Foreskin melanocyte (primary cell): ENCODE measurements at places on chromosomes 6 and 20.
A peak's percentile ranks its signal among the peaks of the same experiment; 100 is the strongest.

DNA sequence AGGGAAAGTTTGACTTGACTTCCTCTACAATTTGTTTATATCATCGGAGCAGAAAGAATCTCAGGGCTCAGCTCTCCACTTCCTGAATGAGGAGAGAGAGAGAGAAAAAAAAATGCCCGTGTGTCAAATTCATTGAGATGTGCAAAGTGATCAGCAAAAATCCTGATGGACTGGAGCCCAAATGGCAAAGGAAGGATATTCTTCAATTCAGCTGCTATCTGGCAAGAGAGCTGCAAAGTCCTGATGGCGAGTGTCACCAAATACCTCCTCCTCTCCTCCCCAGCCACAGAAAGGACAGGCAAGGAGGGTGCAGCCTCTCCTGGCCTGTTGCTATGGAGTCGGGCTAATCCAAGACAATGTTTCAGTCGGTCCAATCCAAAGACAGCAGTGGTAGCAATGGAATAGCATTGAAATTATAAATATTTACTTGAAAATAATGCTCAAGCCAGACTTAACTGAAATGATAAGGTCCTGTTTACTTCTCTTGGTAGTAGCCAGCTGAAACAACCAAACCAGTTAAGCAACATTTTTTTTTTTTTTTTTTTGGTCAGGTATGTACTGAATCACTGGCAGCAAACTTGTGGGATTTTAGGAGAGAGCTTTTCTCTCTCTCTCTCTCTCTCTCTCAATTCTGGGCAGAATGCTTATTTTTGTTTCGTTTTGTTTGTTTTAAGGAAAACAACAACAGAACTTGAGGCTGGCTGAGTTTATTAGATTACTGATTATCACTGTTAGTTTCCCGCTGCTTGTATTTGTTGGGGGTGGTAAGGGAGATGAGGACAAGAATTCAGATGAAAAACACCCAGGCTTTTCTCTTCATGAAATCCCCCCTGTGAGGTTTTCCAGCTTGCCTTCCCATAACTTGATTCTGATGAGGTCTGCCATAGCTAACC lies 204.2 kb downstream of the BCAS1 start:
- DNase-seq: no peak

GRCh38 chr6:305371-306206 lies 13.3 kb downstream of the DUSP22 start:
- no peak for DNase-seq

- no peak for DNase-seq
These were observed 481 bp downstream of the SERPINB6 start for GRCh38 chr6:2970753-2971419.

DNA sequence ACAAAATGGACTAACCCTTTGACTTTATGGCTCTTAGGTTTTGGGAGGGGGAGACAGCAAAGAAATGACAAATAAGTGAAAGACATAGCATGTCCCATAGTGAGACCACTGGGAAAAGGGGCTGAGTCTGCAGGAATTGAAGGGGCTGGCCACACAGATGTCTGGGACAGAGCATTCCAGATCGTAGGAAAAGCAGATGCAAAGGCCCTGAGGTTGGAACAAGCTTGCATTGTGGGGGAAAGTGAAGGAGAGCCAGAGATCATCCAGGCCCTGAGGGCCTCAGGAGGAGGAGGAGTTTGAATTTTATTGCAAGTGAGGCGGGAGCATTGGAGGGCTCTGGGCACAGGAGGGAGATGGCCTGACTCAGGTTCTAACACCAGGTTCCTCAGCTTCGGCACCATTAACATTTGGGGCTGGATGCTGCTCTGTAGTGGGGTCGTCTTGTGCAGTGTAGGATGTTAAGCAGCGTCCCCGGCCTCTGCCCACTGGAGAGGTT lies 97.5 kb downstream of the CEBPB start:
- no peak for DNase-seq

DNA sequence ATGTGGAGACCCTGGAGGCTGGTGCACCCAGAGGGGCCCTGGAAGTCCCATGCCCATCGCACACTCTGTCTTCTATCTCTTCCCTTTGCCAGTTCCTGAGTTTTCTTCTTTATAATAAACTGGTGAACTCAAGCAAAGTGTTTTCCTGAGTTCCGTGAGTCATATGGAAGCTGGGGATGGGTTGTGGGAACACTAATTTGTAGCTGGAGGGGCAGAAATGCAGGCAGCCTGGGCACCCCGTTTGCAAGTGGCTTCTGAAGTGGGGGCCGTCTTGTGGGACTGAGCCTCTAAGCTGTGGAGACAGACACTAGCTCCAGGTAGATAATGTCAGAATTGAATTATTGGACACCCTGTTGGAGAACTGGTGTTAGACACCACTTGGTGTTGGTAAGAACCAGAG lies 3.2 kb upstream of the PPP1R3G start:
- no peak for DNase-seq

DNA sequence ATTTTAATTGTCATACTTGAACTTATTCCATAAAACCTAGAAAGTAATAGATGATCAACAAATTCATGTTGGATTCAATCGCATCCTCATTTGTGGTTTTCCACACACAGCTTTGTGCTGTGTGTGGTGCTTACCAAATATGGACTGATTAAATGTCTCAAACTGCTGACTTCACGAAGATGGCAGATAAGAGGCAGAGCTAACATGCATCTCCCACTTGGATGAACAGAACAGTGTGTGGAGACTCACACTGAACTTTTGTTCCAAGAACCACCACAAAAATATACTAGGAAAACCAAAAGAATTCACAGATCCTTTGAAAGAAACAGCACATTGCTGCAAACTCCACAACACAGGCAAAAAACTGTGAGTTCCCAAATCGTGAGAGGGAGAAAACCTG lies 603.7 kb downstream of the TENT5A start:
- DNase-seq: peak; percentile 39

DNA sequence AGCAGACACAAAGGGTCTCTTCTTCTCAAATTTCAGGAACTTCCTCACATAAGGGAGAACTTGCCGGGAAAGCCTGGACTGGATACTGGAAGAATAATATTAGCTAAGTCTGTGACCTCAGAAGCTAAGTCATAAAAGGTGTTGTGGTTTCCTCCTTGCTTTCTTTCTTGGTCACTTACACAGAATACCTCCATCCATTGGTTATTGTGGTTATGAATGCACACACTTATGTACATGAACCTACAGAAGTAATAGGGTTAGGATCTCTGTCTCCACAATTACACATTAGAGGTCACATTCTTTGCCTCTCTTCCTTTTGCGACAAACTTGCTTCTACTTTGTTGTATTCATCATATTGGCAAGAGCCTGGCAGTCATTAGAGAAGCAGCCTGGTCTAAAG lies 40.4 kb downstream of the ZNF391 start:
- no peak for DNase-seq

GRCh38 chr20:42159808-42160207 lies 541.6 kb upstream of the CHD6 start:
- DNase-seq: no peak

- DNase-seq: peak; percentile 42
These were observed 65.9 kb upstream of the DDR1 start for GRCh38 chr6:30818391-30818841.

- DNase-seq: no peak
These were observed 180.5 kb downstream of the JARID2 start for GRCh38 chr6:15426395-15426794.

GRCh38 chr6:37623666-37624065 lies 74.0 kb downstream of the MDGA1 start:
- no peak for DNase-seq

DNA sequence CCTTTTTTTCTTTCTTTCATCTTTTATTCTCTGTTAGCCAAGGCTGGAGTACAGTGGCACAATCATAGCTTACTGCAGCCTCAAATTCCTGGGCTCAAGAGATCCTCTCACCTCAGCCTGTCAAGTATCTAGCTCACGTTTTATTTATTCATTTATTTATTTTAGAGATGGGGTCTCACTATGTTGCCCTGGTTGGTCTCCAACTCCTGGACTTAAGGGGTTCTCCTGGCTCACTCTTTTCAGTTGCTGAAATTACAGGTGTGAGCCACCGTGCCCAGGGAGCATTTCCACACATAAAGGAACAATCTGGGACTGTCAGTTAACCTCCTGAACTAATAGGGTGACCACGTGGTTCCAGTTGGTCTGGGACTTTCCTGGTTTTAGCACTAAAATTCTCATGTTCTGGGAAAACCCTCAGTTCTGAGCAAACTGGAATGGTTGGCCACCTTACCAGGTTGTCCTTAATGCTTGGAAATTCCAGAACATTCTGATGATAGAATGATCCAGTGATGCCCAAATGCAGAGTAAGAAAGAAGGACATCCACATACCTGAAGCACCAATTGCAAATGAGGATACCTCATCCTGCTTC lies 105.5 kb upstream of the ZNF217 start:
- no peak for DNase-seq

DNA sequence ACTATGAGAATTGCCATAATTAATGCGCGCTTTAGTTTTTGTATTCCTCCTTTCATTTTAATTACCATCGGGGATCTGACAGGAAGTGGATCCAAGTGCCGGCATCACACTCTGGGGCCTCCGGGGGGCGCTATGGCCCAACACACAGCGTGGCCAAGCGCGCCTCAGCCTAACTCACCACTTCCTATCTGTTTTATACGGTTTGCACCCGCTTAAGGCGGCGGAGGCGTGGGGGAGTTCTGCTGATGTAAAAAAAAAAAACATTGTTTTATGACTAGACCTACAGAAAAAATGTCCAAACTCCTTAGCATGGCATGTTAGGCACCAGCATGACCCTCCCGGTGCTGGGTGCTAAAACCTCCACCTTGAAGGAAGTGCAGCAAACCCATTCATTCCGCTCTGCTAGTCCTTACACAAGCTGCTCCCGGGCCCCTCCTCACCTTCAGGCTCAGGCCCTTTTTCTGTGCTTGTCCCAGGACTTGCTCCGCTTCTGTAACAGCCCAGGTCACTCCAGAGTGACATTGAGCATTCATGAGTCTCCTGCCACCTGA lies 4.5 kb upstream of the EBF4 start:
- peak; percentile 44 for DNase-seq

- DNase-seq: peak; percentile 34
These were observed 631 bp upstream of the PABPC1L start for GRCh38 chr20:44908987-44909871.

DNA sequence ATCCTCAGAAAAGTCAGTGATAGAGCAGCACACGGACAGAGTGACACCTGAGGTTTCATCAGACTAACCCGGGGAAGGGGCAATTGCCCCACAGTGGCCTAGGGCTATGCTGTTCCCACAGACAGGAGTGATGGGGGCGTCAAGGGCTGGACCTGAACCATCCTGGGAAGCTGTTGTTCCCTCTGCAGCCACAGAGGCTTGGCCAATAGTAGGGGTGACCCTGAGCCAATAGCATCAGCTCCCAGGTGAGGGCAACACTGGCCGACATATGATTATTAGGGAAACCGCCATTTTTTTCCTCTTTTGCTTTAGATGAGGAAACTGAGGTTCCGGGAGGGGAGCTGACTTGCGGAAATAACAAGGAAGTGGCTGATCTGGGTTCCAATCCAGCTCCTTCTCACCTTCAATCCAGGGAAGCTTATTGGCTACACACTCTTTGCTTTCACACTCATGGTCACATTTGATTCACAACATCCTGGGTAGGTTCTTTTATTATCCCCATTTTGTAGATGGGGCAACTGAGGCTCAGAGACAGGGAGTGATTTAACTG lies 126.0 kb downstream of the BMP7 start:
- no peak for DNase-seq

DNA sequence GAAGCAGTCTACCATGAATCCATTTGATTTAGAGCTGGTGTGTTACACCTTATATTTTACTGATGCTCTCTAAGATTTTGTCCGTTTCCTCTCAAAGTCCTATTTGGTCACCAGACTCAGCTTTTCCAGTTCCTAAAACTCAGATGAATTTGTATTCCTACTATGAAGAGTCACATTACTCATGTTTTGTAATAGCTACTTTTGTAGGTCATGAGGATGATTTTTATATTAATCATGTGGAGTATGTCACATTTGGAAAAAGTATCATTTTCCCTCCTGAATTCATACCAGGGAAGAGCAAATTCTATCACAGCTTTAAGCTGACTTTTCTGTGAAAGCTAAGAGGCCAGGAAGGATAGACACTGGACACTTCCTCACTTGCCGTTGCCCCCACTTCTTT lies 140.6 kb upstream of the SCGN start:
- DNase-seq: no peak

- no peak for DNase-seq
These were observed 9.4 kb downstream of the DIDO1 start for GRCh38 chr20:62916703-62917476.

DNA sequence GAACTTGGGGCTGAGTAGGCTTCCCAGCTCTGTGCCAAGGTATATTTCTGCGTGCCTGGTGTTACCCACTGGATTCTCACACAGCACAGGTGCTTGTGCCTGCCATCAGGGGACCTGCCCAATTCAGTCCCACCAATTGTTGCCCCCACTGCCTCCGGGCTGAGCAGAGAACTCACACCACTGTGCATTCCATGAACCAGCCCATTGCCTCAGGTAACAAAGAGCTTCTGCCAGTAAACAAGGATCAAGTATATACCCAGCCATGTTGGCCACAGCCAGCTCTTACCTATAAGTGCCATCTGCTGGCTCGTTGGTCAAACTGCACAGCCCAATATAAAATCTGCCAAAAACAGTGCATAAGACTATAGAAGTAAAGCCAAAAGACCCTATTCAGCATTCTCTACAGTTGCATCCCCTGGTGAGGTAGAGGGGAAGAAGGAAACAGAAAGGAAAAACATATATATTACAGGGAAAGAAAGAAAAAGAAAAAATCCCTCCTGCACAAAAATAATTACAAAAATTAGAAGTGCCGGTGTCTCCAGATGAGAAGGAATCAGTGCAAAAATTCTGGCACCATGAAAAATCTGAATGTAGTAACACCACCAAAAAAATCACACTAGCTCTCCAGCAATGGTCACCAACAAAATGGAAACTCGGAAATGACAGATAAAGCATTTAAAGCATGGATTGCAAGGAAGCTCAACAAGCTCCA lies 241.4 kb downstream of the IBTK start:
- no peak for DNase-seq

- no peak for DNase-seq
These were observed 298.3 kb downstream of the FARS2 start for GRCh38 chr6:5559651-5560050.

DNA sequence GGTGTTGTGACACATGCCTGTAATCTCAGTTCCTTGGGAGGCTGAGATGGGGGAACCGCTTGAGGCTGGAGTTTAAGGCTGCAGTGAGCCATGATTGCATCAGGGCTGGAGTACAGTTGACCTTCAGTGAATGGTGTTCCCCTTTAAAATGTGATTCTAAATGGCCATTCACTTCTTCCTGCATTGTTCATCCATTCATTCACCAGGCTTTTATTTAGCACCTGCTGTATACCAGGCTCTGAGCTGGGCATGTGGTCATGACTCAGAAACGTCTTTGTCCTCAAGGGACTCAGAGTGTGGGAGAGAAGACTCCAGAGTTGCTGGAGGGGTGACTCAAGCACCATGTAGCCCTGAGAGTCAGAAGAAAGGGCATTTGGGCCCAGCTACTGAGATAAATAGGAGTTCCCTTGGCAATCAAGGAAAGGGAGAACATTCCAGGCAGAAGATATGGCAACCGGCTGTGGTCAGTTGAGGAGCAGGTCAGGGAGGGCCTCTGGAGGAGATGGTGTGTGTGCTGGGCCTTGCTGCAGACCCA lies 101.1 kb downstream of the DLGAP4 start:
- peak; percentile 15 for DNase-seq

GRCh38 chr6:154234019-154234772 lies 122.4 kb downstream of the IPCEF1 start:
- no peak for DNase-seq

- DNase-seq: no peak
These were observed 72.6 kb downstream of the C6orf52 start for GRCh38 chr6:10621847-10622246.
